ENCODE measurements at places on chromosomes 16 and 17.

- DNase-seq, result no peak
Measured at GRCh38 chr16:450785-451512, 25.5 kb downstream of the RAB11FIP3 start.

GRCh38 chr16:84700446-84701300 is 873 bp downstream of the USP10 start:
- no peak for DNase-seq

- DNase-seq, result no peak
Measured at GRCh38 chr17:21167303-21167702, 40.5 kb downstream of the DHRS7B start.

- DNase-seq, result no peak
Measured at GRCh38 chr16:69581297-69581696, 15.5 kb downstream of the NFAT5 start.

DNA sequence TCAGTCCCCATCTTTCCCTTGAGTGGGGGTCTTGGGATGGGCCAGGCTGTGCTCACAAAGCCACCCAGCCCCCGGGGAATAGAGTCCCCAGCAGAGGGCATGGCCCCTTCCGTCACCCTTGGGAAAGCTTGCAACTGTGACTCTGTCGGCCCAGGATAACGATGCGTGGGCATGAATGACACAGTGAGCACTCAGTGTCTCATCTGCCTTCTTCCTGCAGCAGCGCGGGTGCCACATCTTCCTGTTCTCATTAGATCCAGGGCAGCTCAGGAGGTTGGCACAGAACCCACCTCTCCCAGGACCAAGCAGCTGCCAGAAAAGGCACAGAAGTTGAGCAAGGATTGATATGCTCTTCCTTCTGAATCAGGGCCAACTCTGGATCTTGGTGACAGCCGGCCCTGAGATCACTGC is 84.7 kb downstream of the MRC2 start:
- no peak for DNase-seq

DNA sequence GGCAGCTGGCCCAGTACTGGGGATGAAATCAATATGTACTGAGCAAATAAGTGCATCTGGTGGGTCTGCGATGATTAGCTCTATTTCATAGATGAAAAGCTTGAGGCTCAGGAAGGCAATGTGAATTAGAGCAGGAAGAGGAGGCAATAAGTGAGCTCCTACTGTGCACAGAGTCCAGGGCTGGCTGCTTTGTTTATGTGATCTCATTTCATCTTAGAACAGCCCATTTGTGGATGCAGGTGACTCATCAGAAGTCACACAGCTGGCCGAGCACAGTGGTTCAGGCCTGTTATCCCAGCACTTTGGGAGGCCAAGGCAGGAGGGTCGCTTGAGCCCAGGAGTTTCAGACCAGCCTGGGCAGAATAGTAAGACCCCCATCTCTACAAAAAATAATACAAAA is 7.1 kb downstream of the TMEM114 start:
- DNase-seq, result no peak

GRCh38 chr16:19639986-19640421 is 78.0 kb downstream of the KNOP1 start:
- DNase-seq, result peak; percentile 41

- DNase-seq, result peak; percentile 80
Measured at GRCh38 chr17:7573324-7574080, 5.9 kb upstream of the CD68 start.

GRCh38 chr16:89123001-89123830 is 29.6 kb downstream of the ACSF3 start:
- DNase-seq, result no peak

DNA sequence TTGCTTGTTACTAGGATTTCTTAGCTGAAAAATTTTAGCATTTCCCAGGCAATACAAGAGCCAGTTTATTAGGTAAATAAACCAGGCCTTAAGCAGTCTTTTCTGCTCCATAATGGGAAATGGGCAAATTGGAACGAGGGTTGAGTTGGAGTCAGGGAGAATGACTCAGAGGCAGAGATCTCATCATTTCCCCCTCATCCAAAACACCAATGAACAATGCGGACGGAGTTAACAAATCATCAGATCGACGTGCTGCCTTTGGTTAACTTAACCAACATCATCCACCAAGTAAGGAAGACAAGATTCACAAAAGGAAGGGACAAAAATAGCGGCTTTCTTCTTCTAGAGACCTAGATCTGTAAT is 243.5 kb downstream of the STX8 start:
- DNase-seq, result no peak

All from NCI-H1048 (cell line).